ENCODE measurements at places on chromosomes 2 and 18. TPM values are rescaled to one million over a fixed set of nuclear protein-coding genes. Genes with fewer than 3 reads are reported as not detected.

- no peak for DNase-seq
These were observed 459.5 kb downstream of the ARHGAP15 start for GRCh38 chr2:143588746-143589145.

- DNase-seq, result no peak
These were observed 40.2 kb upstream of the LAMA1 start for GRCh38 chr18:7157760-7158159.

DNA sequence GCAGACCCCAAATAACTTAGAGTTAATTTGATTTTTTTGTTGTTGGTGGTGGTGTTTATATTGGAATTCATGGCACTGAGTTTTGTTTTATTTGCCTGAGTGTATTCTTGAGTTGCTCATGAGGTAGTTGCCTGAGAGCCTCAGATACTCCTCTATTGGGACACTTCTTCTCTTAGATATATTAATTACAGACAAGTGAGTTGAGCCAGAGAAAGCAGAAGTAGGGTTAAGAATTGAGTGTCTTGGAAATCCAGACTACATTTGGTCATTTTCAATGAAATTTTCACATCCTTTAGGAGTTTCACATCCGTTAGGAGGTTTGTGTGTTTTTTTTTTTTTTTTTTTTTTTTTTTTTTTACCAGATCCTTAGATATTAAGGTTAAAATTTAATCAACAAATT is 29.0 kb downstream of the FMNL2 start:
- DNase-seq, result no peak

DNA sequence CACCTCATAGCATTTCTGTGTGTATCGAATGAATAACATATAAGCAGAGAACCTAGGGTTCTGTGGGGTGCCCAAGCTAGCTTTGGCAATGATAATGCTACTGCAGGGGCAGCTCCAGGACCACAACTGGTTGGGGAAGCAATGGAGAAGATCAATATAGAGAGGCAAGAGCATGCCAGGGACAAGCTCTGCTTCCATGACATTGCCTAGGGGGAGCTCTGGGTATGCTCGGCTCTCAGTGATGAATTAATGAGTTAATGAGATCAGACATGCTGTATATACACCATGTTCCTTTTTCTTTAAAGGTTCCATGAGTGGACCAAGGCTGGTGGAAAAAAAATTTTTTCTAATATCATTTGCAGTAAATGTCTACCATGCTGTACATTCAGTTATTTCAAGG is 618.4 kb downstream of the BCL11A start:
- no peak for DNase-seq

GRCh38 chr18:39415471-39415870 is 1849.9 kb upstream of the CELF4 start:
- DNase-seq, result no peak

DNA sequence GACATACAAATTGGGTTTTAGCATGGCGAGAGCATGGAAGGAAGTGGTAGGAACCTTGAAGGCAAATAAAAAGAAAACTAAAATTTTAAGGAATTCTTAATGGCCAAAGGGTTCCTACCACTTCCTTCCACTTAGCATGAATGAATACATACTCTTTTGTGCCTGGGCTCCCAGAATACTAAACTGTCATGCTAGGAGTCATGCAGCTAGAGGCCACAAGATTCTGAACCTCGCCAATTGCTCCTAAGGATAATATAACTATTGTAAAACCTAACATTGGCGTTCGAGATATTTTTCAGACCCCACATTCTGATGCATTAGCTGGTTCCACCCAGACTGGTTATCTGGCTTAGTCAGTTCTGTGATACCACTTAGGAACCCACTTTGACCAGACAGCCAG is 38.6 kb upstream of the ARHGAP25 start:
- no peak for DNase-seq

DNA sequence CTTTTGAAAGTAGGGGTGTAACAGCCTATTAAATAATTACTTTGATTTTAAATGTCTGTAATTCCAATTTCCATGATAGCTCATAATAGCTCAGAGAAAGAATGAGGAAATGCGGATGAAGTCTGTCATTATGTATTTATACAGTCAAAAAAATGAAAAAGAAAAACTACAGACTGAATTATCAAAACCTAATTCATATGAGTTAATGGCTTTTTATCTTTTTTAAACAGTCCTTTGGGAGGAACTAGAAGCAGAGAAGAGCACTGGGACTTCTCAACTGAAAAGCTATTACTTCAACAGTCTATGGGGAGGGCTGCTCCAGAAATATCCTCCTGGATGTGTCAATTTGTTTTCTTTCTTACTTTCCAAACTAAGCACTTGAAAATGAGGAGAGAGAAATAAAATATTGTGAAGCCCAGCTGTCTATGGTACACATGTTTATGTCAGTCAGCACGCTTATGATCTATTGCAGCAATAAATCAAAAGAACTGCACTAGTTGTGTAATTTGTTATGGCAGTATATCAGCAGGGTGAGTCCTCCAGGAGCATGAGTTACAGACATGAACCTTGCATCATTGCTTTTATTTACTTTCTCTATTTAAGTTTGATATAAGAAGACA is 1550.2 kb downstream of the LRP1B start:
- DNase-seq, result no peak

- no peak for DNase-seq
These were observed 547.5 kb upstream of the NRXN1 start for GRCh38 chr2:51579412-51579811.

DNA sequence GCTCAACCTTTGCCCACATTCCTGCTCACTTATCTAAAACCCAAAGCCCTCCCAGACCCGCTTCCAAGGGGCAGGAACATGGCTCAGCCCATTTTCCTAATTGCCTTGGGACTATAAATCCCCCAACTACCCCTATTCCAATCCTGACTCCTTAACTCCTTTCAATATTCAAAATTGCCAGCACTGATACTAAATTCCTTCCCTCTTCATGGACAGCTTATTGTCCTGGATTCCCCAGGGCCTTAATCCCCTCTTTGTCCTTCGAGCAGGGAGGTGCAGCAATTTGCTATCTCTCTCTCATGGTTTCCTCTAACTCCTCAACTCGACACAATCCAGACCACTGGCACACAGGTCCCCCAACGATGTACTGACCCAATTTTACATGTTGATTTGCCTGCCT is 99.1 kb downstream of the SLC25A12 start:
- no peak for DNase-seq

DNA sequence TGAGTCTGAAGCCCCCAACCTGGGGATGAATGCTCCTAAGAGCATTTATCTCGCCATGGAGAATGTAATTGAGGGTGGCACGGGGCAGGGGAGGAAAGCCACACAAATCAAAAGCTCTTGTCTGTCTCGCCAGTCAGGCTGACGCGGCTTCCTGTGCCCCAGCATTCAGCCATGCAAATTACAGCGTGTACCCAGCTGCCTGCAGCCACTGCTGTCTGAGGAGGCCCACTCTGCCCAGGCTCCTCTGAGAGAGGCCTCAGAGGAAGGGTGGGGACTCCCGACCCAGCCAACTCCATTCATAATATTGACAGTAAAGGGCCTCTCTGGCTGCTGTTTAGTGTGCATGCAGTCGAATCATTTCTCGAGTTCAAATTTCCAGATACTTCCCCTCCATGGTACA is 22.0 kb downstream of the SMAD7 start:
- DNase-seq, result no peak

DNA sequence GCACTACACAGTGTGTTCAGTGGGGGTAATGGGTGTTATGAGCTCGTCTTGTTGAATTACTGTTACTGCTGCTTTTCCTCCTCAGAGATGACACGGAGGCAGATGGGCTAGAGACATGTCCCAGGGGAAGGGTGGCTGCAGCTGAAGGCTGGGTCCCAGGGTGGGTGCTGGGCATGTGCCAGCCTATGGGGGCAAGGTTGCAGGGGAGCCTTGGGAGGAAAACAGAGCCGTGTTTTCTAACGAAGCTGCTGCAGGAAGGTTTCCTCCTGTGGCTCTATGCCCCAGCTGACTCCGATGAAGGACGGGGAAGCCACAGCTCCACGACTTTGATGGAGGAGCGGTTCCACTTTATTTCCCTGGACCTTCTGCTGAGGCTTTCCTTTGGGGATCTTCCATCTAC is 42.4 kb downstream of the ASB18 start:
- no peak for DNase-seq

DNA sequence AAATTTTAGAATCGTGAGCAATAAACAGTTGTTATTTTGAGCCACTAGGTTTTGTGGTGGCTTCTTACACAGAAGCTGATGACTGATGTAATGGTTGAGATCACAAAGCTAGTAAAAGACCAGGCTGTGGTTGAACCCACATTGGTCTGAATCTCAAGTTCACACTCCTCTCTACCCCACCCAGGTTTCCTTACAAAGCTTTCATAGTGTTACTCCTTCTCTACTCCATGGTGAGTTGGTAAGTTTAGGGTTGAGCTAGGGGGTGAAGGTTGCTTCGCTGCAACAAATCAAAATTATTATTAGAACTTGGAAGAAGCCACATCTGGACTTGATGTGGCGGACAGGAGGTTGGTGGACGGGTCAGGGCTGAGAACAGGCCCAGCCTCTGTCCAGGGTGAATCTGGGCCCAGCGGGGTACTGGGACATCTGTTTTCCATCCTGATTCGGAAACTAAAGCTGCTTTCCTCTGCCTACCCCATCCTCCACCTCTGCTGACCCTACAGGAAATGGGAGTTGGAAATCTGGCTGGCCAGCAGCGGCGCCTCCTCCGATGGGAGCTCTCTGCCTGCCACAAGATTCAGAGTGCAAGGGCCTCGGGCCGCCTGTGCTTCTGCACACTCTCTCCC is 86.3 kb downstream of the ZFP36L2 start:
- peak; percentile 24 for DNase-seq

- no peak for DNase-seq
These were observed 17.4 kb upstream of the SCG2 start for GRCh38 chr2:223619486-223620129.

- DNase-seq, result no peak
These were observed 1408.2 kb upstream of the PIK3C3 start for GRCh38 chr18:40546875-40547274.

- no peak for DNase-seq
These were observed 45.6 kb downstream of the MEX3C start for GRCh38 chr18:51151568-51152511.

GRCh38 chr2:215882689-215883088 is 130.7 kb downstream of the MREG start:
- no peak for DNase-seq

DNA sequence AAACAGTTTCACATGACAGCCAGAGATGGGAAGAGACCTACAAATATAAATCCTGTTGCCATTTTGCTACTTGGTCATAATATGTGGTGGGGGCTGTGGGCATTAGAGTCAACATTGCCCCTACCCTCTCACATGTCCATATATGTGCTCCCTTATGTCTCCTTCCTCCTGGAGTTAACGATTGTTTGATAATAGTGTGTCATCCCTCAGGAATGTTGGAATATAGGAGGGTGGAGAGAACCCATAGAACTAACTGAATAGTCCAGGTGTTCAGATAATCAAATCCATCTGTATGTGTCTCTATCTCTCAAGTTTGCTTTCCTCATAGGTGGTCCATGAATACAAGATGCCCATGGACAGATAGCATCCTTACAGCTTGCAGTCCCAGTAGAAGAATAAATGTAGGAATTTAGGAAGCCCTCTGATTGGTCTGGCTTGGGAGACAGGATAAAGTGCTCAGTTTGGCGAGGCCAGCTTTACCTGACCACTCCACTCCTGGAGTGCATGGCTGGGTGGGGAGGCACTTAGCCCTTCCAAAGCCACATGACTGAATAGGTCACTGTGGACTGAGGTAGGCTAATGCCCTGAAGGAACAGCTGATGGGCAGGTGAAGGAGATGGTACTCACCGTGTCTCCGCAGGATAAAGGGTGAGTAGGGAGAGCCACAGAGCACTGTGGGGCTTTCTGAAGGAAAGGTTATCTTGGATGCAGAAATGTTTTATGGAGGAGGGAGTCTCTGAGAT is 166.9 kb downstream of the CDCA7 start:
- no peak for DNase-seq

- no peak for DNase-seq
These were observed 169.0 kb upstream of the PKDCC start for GRCh38 chr2:41878716-41879234.

GRCh38 chr2:172447811-172448493 is 20.6 kb downstream of the ITGA6 start:
- no peak for DNase-seq

- no peak for DNase-seq
These were observed 108.1 kb downstream of the DYM start for GRCh38 chr18:49352321-49352720.

GRCh38 chr2:236054621-236055305 is 113.4 kb downstream of the GBX2 start:
- DNase-seq, result no peak

- DNase-seq, result no peak
These were observed 77.0 kb upstream of the PDE1A start for GRCh38 chr2:182503886-182504285.

GRCh38 chr2:120508567-120509041 is 162.7 kb downstream of the INHBB start:
- DNase-seq, result no peak

- DNase-seq, result no peak
These were observed 13.4 kb downstream of the VPS54 start for GRCh38 chr2:64005707-64006356.

DNA sequence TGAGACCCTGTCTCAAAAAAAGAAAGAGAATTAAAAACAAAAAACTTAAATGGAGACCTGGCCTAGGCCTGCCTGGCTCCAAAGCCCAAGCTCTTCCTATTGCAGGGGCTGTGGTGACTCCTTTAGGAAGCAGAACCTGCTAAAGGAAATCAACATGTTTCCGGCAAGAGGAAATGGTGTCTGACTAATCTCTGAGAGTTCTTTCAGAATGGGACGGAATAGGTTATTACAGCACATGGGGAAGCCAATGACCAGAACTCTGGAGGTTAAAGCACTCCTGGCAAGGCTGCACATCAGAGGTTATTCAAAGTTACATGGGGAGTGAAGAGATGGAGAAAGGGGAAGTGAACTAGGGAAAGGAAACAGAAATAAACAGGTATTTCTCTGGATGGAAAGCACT is 21.4 kb downstream of the KIF3C start:
- no peak for DNase-seq

DNA sequence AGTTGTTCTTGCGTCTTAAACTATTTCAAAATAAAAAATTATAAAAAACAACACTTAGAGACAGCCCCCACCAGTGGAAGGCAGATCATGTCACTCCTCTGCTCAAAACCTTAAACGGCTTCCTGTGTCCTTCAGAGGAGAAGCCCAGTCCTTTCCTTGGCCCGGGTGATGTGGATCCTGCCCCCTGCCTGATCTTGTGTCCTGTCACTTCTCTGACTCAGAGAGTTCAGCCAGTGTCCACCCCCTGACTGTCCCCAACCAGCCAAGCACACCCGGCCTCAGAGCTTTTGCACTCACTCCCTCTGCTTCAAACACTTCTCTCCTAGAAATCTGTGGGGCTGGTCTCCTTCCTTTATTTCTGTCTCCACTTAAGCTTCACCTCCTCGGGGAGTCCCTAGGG is 35.4 kb downstream of the TOGARAM2 start:
- no peak for DNase-seq

The ZNF385B gene
- 0.22 TPM for polyA plus RNA-seq

The AMER3 gene
- not detected for polyA plus RNA-seq

The CTIF gene
- 105 TPM for polyA plus RNA-seq

The CLEC4F gene
- not detected for polyA plus RNA-seq

The VPS4B gene
- 25.1 TPM for polyA plus RNA-seq

The DOK6 gene
- polyA plus RNA-seq, result 0.55 TPM

The DNAH7 gene
- polyA plus RNA-seq, result 0.15 TPM

The RAB12 gene
- 25.6 TPM for polyA plus RNA-seq

The ZBTB7C gene
- polyA plus RNA-seq, result not detected

The IL36G gene
- not detected for polyA plus RNA-seq

The TWIST2 gene
- 127 TPM for polyA plus RNA-seq

The CNOT9 gene
- 63.7 TPM for polyA plus RNA-seq

The NT5C1B gene
- not detected for polyA plus RNA-seq

The SIX2 gene
- 0.36 TPM for polyA plus RNA-seq

The PPIG gene
- polyA plus RNA-seq, result 19.1 TPM

The VIL1 gene
- not detected for polyA plus RNA-seq

The LOXL3 gene
- polyA plus RNA-seq, result 130 TPM
